Effector memory CD8-positive, alpha-beta T cell (primary cell): ENCODE measurements at places on chromosomes 2 and 18.

- no peak for DNase-seq
Observed at GRCh38 chr2:30106543-30106942, 40.3 kb upstream of the YPEL5 start.

- no peak for DNase-seq
Observed at GRCh38 chr18:2518473-2518872, 52.8 kb downstream of the METTL4 start.

- no peak for DNase-seq
Observed at GRCh38 chr2:219916281-219916680, 288.9 kb downstream of the SLC4A3 start.

DNA sequence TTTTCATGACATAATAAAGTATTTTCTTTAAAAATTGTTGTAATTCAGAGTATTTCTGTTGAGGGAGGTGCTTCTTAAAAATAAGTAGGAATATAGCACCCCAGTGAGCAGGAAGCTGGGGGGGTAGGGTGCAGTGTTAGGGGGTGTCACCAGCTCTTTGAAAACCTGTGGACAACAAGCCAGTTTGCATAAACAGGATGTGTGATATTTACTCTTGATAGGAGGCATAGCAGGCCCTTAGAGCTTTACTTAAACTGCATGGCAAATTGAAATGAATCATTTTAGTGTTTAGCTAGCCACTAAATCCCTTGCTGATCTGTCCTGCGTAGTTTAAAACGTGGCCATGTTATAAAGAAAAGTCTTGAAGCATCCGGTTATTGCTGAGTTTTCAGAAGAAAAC lies 8.4 kb downstream of the TGIF1 start:
- peak; percentile 21 for DNase-seq

GRCh38 chr2:24721470-24721869 lies 71.7 kb downstream of the PTRHD1 start:
- no peak for DNase-seq

GRCh38 chr18:45998244-45998643 lies 31.1 kb upstream of the EPG5 start:
- no peak for DNase-seq

- no peak for DNase-seq
Observed at GRCh38 chr18:48132797-48133655, 202.6 kb upstream of the SMAD2 start.

- DNase-seq: no peak
Observed at GRCh38 chr18:26091047-26091630, 726 bp upstream of the SS18 start.

- no peak for DNase-seq
Observed at GRCh38 chr18:76495006-76495370, at the start of gene ZNF516. Gene ZNF516 (minus strand): TSS chr18:76495242. CDS start chr18:76443054, 52,188 bp downstream.

GRCh38 chr2:63555931-63556330 lies 32.3 kb downstream of the WDPCP start:
- no peak for DNase-seq

DNA sequence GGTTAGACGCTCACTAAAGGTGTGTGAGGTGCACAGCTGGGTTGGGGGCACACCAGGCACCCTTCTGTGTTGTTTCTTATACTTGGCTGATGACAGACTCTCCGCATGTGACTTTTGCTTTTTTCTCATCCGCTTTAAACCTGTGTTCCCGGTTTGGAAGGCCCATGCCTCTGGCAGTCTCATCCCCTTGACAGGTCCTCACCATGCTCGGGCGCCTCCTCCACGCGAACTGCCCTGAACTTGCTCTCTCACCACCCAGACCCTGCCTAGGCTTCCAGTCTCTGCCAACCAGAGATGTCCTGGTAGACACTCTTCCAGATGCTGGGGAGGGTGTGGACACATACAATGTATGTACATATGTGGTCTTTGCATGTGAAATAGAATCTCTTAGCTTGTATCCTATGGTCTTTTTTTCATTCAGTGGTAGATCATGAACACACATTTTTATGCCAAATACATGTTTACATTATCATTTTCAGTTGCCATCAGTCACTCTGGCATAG lies 79.8 kb downstream of the LIMS1 start:
- DNase-seq: no peak
